NCI-H345 (cell line): ENCODE measurements at places on chromosomes 13 and 19.
A peak's percentile ranks its signal among the peaks of the same experiment; 100 is the strongest.

DNA sequence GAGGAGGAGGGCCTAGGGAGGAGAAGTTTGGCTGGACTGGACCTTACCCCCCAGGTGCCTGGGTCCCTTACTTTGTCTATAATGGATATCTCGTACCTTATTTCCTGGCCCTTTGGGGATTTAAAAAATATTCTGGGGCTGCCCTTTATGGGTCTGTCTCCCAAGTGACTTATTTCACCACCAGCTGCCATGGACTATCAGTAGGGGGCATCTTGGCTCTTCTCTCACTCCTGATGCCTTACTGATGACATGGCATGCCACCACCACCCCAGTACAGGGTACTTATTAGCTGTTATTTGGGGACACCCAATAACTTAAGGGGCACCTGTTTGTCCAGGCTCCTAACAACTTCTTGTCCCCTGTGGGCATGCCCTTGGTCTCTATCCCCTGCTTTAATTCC lies 38.0 kb downstream of the NFIX start:
- no peak for DNase-seq

DNA sequence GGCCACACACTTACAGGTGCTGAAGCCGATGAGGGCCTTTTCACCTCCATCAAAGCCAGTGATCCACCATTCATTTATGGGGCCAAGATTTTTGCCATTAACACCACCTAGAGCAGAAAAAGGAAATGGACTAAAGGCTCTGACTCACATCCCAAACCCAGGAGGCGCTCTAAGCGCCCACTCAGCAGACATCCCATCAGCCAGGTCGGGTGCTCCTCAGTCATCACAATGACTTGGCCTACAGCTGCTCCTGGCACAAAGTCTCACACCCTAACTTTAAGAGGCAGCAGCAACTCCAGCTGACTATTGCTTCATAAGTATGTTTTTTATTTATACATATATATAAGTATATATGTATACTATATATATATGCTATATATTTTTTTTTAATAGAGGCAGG lies 36.1 kb upstream of the EIF3G start:
- DNase-seq = no peak

DNA sequence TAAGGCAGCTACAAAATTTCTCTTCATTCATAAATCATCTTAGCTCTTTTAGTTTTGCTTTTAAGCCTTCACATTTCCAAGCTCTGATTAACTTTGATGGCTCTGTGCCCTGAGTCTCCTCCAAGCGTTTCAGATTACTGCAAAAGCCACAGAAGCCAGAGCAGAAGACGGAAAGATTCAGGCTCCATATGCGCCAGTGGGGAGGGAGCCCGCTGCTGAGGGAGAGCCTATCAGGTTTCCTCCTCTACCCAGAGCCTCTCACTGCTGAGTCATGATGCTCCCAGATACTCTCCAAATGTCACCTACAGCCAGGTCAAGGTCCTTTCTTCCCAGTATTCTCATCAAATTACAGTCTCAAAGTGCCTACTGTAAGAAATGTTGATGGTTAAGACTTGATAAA lies 193.6 kb downstream of the RAP2A start:
- DNase-seq = no peak

DNA sequence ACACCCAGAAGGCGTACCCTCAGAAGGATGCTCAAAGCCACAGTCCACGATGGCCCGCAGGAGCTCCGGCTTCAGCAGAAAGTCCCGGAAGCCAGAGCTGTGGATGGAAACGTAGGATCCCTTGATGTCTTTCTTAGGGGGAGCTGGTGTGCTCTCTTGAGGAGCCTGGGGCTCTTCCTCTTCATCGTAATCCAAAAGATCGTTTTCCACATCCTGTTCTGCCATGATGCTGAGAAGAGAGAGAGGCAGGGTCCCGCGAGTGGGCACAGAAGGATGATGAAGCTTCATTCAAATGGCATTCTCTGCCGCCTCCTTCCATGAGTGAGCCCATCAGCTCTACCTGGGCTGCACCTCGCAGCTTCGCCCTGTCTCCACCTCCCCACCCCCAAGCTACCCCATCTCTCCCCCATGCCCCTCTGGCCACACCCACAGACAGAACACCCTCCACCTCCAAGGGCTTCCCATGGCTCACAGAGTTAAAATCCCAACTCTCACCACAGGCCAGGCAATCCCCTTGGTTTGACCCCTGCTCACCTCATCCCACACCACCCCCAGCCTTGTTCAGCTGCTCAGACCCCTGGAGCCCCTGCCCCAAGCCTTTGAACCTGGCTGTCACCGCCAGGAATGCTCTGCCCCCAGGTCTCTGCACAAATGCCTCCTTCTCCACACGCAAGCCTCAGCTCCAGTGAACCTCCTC lies 6.0 kb downstream of the DDX39A start:
- no peak for DNase-seq

- no peak for DNase-seq
Observed at GRCh38 chr19:2077398-2077797, 18.7 kb downstream of the MOB3A start.

- no peak for DNase-seq
Observed at GRCh38 chr13:47549219-47549752, 451.8 kb downstream of the SUCLA2 start.

DNA sequence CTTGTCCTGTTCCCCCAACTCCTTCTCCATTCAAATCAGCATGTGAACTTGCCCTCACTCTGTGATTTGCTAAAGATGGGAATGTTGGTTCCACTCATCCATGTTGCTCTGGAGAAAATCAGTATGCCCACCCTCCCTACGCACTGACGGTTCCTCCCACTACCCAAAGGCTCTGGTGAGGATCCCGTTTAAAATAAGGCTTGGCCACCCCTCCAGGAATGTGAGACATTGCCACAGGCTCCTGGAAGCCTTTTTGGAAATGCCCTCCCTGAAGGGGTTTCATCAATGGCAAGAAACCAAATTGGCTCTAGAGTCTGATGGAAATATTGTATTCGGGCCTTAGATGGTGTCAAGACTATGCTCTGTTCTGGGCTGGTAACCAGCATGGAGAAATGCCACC lies 187.3 kb downstream of the USP12 start:
- no peak for DNase-seq

DNA sequence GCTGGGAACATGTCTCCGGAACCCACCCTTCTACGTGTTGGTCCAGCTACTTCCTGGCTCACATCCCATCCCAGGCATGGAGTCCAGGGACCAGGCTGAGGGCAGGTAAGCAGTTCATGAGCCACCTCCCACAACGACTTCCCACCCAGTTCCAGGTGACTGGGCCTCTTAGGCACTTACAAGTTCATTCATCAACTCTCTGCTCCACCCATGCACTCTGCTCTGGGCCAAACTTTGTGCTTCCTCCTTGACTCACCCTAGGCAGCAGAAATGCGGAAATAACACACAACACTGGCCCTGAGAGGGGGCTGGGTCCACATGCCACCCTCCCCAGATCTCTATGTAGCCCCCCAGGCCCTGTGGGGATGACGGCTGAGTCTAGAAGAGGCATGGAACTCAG lies 20.5 kb downstream of the IQCN start:
- no peak for DNase-seq

DNA sequence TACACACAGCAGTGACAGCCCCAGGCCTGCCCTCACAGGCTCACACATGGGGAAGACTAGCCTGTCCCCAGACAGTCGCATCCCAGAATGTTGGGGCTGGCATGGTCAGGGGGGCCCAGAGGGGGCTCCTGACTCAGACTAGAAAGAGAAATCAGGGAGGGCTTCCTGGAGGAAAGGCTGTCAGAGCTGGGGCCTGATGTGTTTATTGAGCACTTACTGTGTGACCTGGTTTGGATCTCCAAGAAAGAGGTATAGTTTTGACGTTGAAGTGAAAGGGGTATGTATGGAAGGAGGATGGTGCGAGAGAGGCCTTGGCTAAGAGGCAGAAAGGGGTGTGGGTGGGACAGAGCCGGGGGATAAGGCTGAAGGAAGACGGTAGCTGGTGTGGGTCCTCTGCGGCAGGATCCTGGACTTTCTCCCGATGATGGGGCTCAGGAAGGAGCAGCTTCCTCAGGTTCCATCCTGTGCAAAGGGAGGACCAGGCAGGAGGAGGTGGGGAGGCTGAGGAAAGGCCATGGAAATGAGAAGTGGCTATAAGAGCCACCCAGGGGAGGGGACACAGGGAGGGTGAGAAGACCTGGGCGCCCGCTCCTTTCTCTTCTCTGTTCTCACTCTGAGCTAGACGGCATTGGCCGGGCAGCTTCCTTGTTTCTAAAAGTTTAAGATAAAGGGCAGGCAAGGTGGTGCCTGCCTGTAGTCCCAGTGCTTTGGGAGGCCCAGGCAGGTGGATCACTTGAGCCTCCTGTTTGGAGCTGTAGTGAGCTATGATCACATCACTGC lies 16.1 kb upstream of the BCL3 start:
- DNase-seq = no peak

DNA sequence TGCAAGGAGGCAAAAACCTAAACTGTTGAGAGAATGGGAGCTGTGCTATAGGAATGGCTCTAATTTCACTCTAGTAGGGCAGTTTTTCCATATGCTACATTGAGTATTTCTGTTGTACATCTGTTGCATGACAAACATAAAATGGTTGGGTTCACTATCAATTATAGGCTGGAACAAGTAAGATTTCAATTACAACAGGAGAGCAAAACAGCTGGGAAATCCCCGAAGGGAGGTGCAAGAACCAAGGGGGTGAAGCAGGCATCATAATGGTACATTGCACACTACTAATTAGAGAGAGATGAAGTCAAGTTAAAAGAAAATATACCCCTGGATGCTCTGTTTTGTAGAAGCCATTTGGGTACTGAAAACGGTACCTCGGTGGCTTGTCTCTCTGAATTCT lies 389.5 kb downstream of the PCDH9 start:
- DNase-seq = no peak

DNA sequence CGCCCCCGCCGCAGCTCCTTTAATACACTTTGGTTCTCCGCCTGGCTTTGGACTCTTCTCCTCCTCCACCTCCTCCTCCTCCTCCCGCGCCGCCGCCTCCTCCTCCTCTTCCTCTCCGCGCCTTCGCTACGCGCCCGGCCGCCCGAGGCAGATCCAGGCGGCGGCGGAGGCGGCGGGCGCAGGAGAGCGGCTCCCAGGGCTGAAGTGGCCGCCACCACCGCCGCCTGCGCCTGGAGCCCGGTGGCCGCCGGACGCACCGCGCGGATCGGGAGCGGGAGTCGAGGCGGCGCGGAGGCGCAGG lies at the start of gene ZIC2:
Gene ZIC2 (plus strand): TSS at position 50 of the 301 bp plus-strand sequence. CDS start 281 bp downstream, outside the sequence.
- DNase-seq = no peak

DNA sequence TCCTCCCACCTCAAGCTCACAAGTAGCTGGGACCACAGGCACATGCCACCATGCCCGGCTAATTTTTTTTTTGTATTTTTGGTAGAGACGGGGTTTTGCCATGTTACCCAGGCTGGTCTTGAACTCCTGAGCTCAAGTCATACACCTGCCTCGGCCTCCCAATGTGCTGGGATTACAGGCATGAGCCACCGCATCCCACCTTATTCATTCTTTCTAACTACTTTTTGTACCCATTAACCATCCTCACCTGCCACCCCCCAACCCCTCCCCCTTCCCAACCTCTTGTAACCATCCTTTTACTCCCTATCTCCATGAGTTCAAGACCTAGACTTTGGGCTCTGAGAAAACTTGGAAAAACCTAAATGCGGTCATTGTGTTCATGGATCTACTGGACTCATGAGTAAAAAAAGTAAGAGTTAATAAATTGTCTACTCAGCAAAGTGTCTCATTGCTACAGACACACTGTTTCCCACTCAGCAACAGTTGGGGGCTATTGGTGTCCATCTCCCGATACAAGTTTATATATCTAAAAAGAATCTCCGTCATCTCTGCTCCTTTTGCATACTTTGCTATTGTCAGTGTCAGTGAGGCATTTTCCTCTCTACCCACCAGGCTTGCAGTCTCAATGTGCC lies 44.1 kb upstream of the MEDAG start:
- no peak for DNase-seq

DNA sequence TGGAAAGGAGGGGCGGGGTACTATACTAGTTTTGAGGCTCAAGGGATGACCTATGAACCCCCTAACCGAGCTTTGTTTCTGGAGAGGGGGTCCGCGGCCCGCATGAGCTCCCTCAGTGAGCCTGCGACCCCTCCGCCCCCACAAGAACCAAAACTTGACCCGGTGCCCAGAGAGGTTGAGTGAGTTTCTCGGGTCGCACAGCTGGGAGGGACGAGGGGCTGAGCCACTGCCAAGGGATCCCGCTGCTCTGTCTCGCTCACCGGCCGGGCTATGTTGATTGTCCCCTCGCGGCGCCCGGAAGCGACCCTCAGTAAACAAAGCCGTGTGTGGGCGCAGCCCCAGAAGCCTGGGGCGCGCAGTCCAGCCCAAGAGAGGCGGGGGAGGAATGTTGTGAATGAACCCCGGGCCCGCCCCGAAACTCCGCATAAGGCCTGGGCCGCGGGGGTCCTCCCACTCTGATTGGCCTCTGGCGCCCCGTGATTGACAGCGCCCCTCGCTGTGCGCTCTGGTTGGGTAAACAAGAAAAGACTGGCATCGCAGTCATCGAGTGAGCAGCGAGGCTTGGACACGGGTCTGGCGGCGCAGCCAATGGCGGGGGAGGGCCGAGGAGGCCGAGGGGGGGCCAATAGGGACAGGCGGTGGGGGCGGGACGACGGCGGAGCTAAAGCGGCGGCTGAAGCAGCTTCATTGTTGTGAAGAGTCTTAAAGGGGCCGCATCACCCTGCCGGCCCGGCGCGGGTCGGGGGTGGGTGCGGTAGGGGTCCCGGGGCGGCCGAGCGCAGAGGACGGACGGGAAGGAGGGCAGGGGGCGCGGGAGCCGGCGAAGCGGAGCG lies at the start of gene ZSWIM4:
Gene ZSWIM4 (plus strand): TSS at position 687 of the 833 bp plus-strand sequence. CDS start 206 bp downstream, outside the sequence.
- peak; percentile 98 for DNase-seq

- no peak for DNase-seq
Observed at GRCh38 chr19:23996549-23996948, 81.9 kb downstream of the ZNF726 start.

- DNase-seq = no peak
Observed at GRCh38 chr19:39128516-39129079, 3.0 kb downstream of the PAK4 start.

GRCh38 chr19:53877361-53877766 lies 4.6 kb upstream of the PRKCG start:
- DNase-seq = no peak

DNA sequence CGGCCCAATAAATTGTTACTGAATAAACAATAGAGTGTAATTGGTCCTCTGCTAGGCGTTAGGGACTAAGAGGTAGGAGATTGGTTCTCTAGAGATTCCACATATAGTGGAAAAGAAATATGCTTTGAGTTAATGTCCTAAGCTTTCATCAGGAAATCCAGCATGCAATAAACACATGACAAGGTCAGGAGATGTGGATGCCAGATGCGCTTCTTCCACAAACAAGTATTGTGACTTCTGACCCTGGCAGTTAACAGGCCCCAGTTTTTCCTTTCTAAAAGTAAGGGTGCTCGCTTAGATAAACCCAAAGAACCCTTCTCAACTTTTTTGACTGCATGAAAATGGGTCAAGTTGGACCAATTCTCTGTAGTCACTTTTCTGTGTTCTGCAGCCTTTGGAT lies 146.5 kb upstream of the SOX21 start:
- no peak for DNase-seq

- no peak for DNase-seq
Observed at GRCh38 chr13:114088234-114088633, 44.2 kb downstream of the RASA3 start.

DNA sequence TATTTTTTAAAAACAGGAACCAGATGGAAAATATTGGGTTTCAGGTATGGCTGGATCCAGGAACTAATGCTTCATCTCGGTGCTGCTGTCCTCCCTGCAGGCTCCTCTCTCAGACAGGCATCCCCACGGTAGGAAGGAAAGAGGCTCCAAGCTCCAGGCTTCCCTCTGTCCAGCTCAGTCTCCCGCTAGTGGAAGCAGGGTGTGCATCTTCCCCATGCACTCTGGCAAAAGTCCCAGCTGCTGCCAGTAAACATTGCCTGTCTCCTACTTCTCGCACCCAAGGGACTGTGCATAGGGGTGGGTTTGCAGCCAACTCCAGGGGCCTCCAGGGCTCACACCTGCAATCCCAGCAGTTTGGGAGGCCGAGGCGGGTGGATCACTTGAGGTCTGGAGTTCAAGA lies 29.2 kb downstream of the IL12RB1 start:
- no peak for DNase-seq
